Activated CD4-positive, alpha-beta memory T cell treated with anti-CD3 and anti-CD28 coated beads for 36 hours (primary cell): ENCODE measurements at places on chromosomes 5 and 9.

DNA sequence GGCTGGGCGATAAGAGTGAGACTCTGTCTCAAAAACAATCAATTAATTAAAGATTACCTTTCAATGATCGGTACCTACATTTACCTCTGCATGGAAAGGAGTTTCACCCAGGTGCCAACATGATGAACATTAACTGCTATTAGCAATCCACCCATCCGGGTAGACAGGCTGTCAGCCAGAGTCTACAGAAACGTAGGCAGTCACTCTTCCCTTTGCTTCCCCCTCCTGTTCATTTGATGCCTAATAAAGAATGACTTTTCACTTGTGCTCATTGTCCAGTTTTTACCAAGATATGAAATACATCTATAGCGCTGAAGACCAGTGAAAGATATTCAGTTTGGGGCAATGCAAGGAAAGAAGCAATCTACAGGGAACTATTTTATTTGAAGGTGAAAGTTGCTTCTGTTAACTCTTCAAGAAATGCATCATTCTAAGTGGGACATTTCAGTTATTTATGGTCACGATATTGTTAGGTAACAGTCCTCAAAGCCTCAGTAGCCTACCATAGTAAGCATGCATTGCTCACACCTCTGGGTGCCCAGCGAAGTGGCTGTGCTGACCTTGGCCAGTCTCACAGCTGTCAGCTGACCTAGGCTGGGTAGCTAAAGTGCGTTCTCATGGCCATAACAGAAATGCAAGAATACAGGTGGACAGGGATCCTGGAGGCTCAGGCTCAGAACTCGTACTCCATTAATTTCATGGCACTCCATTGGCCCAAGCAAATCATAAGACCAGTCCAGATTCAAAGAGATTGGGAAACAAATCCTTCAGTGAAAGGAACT lies 87.2 kb upstream of the DMRT1 start:
- DNase-seq = no peak

DNA sequence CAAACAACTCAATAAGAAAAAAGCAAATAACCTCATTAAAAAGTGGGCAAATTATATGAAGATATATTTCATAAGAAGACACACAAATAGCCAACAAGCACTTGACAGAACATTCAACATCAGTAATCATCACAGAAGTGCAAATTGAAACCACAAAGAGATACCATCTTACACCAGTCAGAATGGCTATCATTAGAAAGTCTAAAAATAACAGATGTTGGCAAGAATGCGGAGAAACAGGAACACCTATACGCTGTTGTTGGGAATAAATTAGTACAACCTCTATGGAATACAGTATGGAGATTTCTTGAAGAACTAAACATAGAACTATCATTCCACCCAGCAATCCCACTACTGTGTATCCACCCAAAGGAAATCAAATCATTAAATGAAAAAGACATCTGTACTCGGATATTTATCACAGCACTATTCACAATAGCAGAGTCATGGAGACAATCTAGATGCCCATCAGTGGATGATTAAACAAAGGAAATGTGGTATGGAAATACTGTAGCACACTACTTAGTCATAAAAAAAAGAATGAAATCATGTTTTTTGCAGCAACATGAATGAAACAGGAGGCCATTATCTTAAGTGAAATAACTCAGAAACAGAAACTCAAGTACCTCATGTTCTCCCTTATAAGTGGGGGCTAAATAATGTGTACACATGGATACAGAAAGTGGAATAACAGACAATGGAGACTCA lies 106.8 kb upstream of the FST start:
- no peak for DNase-seq

DNA sequence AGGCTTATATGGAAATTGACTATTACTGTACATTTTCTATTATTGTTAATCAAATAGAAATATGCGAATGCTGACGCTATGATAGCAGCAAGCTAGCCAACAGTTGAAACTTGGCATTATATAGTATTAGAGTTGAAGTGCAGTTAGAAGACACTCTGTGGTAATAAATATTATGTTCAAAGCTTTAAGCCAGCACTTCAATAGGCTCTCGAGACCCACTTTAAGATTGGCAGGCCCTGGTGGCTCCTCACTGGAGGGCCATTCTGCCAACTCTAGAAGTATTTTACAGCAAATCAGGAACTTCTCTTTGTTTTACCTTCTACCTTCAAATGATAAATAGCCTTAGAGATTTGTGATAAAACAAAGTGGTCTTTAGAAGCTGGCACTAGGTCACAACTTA lies 2029.0 kb upstream of the WWC1 start:
- no peak for DNase-seq

GRCh38 chr5:127313379-127313778 lies 22.8 kb downstream of the MEGF10 start:
- no peak for DNase-seq

- DNase-seq = no peak
These were observed 64.9 kb downstream of the PLPP1 start for GRCh38 chr5:55469839-55470238.

DNA sequence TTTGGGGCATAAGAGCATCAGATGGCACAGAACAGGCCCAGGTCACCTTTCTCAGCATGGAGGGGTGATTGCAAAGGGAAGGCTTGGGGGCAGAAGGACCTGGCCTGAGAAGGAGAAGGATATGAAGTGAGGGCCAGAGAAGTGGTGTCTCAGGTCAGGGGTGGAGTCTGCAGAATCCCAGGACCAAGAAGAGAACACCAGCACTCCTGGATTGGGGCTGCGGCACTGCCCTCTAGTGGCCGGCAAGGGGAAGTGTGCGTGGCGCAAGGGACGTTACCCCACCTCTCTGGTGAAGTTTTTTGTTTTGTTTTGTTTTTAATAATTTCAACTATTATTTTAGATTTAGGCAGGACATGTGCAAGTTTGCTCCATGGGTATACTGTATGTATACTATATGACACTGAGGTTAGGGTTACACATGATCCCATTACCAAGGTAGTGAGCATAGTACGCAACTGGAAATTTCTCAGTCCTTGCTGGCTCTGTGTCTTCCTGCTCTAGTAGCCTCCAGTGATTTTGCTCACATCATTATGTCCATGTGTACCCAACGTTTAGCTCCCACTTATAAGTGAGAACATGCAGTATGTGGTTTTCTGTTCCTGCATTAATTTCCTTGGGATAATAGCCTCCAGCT lies 1548.6 kb downstream of the EFNA5 start:
- peak; percentile 23 for DNase-seq

DNA sequence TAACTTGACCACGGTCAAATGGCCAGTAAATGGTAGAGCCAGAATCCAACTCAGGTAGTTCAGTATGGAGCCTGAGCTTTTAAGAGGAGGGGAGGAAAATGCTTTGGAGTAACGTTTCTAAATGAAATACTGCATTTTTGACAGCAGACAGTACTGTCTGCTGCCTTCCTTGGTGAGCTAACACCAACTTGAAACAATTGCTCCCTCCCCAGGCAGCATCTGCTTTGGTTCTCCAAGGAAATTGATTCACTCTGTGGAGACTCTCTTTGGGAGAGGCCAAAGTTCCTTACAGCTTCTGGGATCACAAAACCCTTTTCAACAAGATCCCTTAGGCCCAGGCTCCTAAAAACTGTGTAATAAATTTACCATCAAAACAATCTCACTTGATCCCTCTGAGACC lies 75.2 kb upstream of the SSBP2 start:
- DNase-seq = no peak

GRCh38 chr9:10259668-10260067 lies 353.1 kb downstream of the PTPRD start:
- DNase-seq = no peak

DNA sequence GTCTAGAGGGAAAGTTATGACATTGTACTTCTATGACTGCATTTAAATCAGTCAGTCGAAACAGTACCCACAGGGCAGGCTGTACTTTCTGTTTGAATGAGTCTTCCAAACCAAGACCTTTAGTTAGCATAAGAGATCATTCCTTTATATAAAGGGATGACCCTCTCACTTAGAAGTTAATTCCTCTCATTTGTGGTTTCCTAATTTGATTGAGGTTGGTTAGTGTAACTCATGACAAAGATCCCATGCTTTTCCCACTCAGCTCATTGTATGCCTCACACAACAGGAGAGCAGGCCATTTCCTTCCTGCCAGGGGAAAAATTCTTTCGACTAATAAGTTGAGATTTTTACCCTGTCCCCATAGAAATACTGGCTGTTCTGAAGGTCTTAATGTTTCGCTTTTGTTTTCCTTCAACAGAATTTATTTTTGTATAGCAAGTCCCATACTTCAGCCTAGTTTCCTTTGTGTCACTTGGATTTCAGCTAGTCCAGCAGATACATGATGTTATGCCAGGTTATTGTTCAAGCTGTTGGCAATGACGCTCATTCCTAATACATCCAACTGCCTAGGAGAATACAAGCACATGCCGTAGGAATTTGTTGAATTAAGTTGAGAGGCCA lies 500.7 kb downstream of the SPATA31D1 start:
- no peak for DNase-seq

DNA sequence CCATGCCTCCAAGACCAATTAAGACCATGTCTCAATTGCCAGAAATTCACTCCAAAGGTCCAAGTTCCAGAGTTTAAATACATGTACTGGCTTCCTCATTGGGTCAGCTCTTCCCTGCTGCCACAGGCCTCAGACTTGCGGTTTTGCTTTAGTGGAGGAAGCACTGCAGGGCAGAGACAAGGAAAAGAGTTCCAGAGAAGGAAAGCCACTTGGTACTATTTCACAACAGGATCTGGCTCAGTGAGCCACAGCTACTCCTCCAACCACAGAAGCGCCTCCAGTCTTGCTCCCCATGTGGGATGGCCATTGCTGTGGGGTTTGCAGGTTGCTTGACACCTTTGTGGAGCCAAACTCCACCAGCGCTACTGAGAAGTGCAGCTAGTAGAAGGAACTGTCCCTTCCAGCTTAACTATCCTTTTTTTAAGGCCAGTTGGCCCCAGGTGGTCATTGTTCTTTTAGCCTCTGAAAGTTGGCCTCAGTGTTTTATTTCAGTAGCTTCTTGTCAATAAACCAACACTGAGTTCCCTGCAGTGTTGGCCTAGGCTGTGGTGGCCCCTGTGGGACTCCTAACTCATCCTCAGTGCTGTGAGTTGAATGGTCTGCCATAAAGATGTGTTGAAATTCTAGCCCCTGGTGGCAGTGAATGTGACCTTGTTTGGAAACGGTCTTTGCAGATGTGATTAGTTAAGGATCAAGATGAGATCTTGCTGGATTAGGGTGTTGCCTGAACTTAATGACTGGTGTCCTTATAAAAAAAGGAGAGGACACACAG lies 93.7 kb upstream of the DAP start:
- DNase-seq = no peak

DNA sequence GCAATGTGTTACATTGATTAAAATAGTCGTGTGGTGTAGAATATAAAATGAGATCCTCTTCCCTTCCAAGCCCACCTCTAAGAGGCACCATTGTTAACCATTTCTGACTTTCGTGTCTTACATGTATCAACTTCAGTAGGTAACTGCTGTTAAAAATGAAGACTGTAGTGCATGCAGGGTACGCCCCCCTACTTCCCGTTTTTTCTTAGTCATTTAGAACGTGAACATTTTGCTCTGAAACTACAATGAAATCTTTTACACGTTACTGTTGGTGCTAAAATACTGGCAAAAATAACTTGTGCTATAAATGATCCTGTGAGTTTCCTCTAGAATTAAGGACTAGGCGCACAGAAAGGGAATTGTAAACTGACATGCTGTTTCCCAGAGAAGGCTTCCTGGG lies 41.5 kb downstream of the WNK2 start:
- DNase-seq = no peak
